PC-3 (cell line): ENCODE measurements at places on chromosomes 16 and 17. TPM values are rescaled to one million over a fixed set of nuclear protein-coding genes. Genes with fewer than 3 reads are reported as not detected.

DNA sequence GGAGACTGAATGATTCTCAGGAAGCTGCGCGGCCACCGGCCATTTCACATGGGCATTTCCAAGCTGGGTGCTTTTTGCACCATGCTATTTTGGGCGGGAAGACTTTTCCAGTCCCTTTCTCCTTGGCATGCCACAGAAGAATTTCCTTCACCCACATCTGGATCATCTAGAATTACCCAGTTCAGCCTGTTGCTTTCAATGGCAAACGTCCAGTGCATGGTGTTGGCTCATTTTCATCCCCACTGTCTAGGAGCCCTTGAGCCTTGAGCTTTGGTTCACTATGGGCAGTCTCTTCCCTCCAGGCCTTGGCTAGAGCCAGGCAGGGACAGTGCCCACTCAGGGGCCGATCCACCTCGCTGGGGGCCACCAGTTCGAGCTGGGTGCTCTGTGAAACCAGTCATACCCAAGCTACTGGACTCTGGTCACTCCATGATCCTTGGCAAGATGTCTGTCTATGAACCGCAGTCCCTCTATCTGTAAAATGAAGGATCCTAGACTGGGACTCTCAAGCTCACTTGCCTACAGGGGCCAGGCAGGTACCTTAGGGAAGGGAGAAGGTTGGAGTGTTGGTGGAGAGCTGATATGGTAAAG is 71.1 kb downstream of the CYLD start:
- H3K36me3 ChIP-seq = no peaks in the 10 kb centered on the region
- no peak overlapping the region for H3K27ac ChIP-seq
- no peak overlapping the region for H3K4me3 ChIP-seq
- H3K4me1 ChIP-seq = no peaks in the 10 kb centered on the region
- DNase-seq = no peak

Gene DOK4
- total RNA-seq = 4.1 and 4.9 TPM in 2 replicates

Gene MRPS23
- total RNA-seq = 63.9 and 97.5 TPM in 2 replicates

DNA sequence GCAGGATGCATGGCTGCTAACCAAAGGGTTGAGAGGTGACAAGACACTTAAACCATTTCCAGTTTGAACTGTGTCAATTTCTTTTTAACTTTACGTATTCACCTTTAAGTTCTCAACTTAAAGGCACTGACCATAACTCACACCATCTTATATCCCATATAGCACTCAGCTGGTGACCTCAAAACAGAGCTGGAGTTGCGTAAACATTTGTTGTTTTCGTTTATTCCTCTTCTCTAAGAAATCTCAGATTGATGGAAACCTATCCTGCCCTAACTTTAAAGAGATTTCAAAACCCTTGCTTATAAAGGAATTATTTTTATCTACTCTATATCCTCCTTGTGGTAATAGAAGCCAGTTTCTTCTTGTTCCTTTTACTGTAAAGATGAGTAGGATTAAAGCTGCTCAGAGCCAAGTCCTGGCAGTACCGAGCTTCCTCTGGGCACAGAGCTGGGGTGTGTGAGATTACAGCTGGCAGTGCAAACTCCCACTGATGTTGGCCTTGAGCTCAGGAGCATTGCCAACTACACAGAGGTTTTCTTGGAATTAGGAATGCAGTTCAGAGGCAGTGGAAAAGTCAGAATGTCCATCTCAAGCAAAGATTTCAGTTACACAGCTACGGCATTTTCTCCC is 1.3 kb downstream of the KCTD2 start:
- peaks cover 13% of the 10 kb centered on the region for H3K4me1 ChIP-seq
- H3K27me3 ChIP-seq = no peaks in the 10 kb centered on the region
- H3K36me3 ChIP-seq = peaks cover 19% of the 10 kb centered on the region; the same call in 1 of the 2 replicates
- peak overlapping the region; percentile 99 for H3K4me3 ChIP-seq

DNA sequence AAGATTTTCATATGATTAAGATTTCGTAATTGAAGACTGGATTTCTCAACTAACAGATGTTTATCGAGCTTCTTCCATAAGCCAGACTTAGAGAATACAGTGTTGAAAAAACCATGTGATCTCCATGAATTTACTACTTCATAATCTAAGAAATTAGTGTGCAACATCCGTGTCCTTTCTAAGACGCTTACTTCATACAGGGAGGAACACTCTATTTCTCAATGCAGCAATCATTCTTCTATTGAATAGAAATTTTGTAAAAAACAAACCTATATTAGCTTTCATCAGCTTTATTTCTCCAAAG is 946.3 kb downstream of the KCNJ2 start:
- no peak for DNase-seq
- H3K4me3 ChIP-seq = no peak overlapping the region
- peaks cover 14% of the 10 kb centered on the region; the same call in 1 of the 2 replicates for H3K4me1 ChIP-seq
- H3K27me3 ChIP-seq = no peaks in the 10 kb centered on the region
- no peaks in the 10 kb centered on the region for H3K36me3 ChIP-seq
- H3K27ac ChIP-seq = no peak overlapping the region

DNA sequence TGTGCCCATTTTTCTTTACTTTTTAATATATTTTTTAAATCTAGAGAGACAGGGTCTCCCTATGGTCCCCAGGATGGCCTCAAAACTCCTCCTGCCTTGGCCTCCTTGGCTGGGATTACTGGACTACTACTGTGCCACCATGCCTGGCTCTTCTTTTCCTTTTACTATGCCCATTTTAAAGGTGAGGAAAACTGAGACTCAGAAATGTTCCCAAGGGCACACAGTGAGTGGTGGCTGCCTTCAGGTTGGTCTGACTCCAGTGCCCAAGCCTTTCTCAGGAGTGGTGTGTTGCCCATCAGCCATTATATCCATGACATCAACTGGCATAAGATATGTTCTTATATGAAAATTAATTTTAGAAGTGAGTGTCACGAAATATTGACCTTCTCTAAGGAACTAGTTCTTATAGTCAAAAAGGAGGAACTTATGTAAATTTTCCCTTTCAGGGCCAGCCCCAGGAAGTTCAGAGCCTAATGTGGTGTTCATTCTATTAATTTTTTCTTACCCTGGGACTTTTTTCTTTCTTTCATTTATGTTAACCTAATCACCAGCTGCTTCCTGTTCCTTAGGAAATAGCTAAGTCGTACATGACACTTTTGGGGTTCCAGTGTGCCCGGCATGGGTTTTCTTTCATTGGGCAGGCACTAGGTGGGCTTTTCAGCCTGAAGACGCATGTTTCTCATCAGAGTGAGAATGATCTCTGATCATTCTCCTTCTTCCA is 17.9 kb upstream of the SPN start:
- H3K36me3 ChIP-seq = no peaks in the 10 kb centered on the region
- H3K27me3 ChIP-seq = no peaks in the 10 kb centered on the region
- no peak for DNase-seq
- no peak overlapping the region for H3K4me3 ChIP-seq

DNA sequence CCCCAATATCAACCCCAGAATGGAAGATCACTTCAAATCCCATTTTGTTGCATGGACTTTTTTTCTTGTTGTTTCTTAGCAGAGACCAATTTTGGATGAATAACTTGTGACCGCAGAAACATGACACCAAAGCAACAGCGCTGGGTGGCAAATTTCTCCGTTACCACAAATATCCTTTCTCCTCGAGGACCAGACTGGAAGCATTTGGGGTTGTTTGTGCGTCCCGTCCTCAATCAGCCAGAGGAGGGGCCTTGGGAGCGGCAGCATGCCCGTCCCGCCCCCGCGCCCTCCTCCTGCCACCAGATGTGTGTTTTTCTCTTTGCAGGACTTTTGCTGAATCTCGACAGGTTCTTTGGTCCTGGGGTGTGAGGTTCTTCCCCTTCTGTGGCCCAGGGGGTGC is 282.5 kb upstream of the FOXF1 start:
- no peak for DNase-seq
- H3K4me3 ChIP-seq = no peak overlapping the region
- no peak overlapping the region for H3K27ac ChIP-seq
- H3K4me1 ChIP-seq = peaks cover 9% of the 10 kb centered on the region
- no peaks in the 10 kb centered on the region for H3K36me3 ChIP-seq
- peaks cover 38% of the 10 kb centered on the region for H3K27me3 ChIP-seq

Gene NFE2L1
- total RNA-seq = 45.1 and 72.6 TPM in 2 replicates

- H3K27ac ChIP-seq = no peak overlapping the region
- no peaks in the 10 kb centered on the region for H3K27me3 ChIP-seq
- H3K4me3 ChIP-seq = no peak overlapping the region
- DNase-seq = no peak
Measured at GRCh38 chr17:7817643-7817964, 16.4 kb upstream of the KDM6B start.

DNA sequence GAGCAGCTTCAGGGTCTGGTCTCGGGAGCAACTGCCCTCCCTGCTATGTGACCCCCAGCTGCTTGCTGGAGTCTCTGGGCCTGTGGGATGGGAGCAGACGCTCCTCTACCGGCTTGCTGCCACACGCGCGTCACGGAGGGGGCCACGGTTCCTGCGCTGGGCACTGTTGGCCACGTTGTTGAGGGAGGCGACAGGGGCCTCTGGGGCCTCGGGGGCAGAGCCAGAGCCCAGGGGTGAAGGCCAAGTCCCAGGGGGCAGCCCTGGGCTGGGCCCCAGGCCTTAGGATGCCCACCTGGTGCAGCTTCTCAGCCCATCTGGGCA is 56.6 kb downstream of the ZFPM1 start:
- no peaks in the 10 kb centered on the region for H3K4me1 ChIP-seq
- no peaks in the 10 kb centered on the region for H3K36me3 ChIP-seq
- no peak overlapping the region for H3K27ac ChIP-seq
- H3K4me3 ChIP-seq = no peak overlapping the region
- no peaks in the 10 kb centered on the region for H3K27me3 ChIP-seq

- peak; percentile 10 for DNase-seq
- H3K36me3 ChIP-seq = no peaks in the 10 kb centered on the region
- H3K4me1 ChIP-seq = no peaks in the 10 kb centered on the region
- H3K27me3 ChIP-seq = no peaks in the 10 kb centered on the region
- H3K4me3 ChIP-seq = no peak overlapping the region
Measured at GRCh38 chr17:31136319-31136718, 41.5 kb downstream of the NF1 start.

Gene ETV4
- total RNA-seq = 143 and 147 TPM in 2 replicates

DNA sequence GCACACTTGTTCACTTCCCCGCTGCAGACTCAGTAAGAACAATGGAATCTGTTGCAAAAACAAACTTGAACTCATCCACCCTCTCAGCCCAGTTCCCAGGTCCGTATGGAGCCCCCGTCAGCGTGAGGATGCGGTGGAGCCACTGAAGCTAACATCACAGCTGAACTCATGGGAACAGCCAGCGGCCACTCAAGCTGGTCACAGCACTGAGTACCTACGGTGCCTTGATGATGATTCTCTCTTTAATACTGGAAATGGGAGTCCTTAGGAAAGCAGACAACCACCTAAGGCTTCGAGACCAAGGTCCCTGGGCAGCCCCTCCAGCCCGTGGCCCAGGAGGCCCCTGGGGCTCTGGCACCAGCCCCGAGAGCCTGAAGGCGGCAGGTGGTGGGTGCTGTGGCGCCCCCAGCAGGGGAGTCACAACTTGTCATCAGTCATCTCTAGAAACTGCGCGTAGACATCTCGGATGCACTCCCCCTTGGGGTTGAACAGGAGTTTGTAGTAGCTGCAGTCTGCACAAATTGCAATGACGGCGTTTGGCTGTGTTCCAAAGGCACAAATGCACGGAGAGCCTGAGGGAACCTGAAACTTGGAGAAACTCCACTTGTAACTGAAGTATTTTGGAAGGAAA is 31.0 kb upstream of the RHOT1 start:
- H3K27me3 ChIP-seq = no peaks in the 10 kb centered on the region
- no peak overlapping the region for H3K4me3 ChIP-seq
- H3K36me3 ChIP-seq = no peaks in the 10 kb centered on the region
- H3K27ac ChIP-seq = no peak overlapping the region

- H3K27ac ChIP-seq = no peak overlapping the region
- no peaks in the 10 kb centered on the region for H3K36me3 ChIP-seq
- H3K4me1 ChIP-seq = 0 out of 2 replicates have a peak, but pooled peaks cover 4% of the 10 kb centered on the region
- peaks cover 70% of the 10 kb centered on the region for H3K27me3 ChIP-seq
- H3K4me3 ChIP-seq = no peak overlapping the region
- DNase-seq = no peak
Measured at GRCh38 chr17:79570653-79571052, 40.2 kb downstream of the RBFOX3 start.

DNA sequence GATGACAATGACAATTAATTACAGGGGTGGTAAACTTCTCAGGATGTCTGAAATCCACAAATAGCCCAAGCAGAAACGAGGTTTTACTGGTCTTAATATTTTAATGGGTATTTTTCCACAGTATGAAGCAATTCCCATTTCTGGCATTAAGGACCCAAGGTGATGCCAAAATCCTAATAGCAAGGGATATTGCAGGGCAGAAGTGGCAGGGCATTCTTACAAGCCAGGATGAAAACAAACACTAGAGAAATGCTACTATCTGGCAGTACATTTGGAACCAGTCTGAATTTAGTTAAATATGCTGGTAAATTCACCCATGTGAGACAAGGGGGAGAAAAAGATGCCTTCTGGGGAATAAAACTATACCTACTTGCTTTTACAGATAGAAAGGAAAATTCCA is 45.2 kb downstream of the RND2 start:
- H3K27me3 ChIP-seq = no peaks in the 10 kb centered on the region
- no peak overlapping the region for H3K4me3 ChIP-seq
- no peak overlapping the region for H3K27ac ChIP-seq
- no peaks in the 10 kb centered on the region for H3K4me1 ChIP-seq

DNA sequence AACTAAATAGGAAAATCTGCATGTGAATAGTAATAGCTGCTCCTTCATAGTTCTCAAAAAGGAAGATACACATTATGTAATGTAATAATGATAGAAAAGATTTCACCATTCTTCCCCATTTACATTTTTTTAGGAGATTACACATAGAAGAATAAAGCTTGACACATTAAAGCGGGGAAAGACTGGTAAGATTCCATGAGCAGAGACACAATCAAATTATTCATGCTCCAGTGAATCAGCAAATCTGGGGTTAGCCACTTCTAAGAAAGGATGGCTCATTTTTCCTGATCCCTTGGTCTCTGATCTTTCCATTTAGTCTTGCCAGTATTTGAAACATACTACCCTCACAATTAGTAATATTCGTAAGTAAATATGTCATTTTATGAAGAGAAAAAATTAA is 81.9 kb downstream of the CA4 start:
- H3K4me1 ChIP-seq = no peaks in the 10 kb centered on the region
- no peak overlapping the region for H3K4me3 ChIP-seq
- H3K27me3 ChIP-seq = no peaks in the 10 kb centered on the region
- no peak overlapping the region for H3K27ac ChIP-seq
- H3K36me3 ChIP-seq = peaks cover 10% of the 10 kb centered on the region

Gene MYO15B
- 3.2 and 7.1 TPM in 2 replicates for total RNA-seq

DNA sequence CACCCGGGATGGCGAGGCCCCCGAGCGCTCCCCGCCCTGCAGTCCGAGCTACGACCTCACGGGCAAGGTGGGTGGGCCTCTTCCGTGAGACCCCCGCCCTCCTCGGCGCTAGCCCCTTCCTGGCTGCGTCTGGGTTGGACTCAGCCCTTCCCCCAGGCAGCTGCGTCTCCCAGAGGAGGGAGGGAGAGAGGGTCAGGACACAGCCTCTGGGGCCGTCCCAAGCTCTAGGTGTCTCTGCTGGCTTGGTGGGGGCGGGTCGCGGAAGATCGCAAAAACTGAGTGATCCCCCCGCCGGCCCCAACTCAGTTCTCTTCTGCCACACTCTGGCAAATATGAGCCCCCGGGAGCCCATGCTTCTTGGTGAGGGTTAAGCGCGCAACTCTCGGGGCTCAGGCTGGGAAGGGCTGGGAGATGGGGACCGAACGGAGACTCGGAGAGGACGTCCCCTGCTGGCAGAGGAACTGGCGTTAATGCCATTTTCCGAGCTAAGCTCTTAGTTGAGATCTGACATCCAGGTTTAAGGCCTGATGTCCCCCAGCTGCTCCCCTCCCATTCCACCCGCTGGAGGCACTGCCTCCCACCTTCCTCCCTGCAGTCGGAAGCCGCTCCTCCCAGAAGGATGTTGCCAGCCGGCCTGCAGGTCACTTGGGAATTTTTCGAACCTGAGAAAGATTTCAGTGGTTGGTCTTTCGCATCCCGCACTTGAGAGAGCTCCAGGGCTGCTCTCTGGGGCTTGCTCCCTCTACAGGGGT is 419 bp downstream of the RAB37 start:
- peak; percentile 28 for DNase-seq
- H3K4me1 ChIP-seq = peaks cover 22% of the 10 kb centered on the region
- H3K36me3 ChIP-seq = no peaks in the 10 kb centered on the region
- H3K4me3 ChIP-seq = no peak overlapping the region
- H3K27me3 ChIP-seq = peaks cover 60% of the 10 kb centered on the region
